ENCODE measurements at places on chromosomes 1 and 21.

DNA sequence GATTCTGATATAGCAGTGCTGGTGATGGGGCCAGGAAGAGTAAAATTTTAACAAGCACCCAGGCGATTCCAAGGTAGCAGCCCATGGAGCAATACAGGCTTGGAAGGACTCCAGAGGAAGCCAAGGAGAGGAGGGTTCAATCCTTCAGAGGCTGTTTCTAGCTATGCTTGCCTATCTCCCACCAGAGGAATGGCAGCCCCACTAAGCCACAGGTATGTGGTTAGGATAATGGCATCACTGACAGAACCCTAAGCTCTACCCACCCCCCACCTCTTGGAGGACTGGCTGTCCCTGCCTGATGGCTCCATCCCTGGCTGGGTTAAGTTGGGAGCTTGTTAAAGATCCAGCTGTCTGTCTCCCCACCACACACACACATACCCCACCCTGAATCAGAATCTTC, 19.3 kb upstream of the PTAFR start:
- DNase-seq: no peak

GRCh38 chr1:26689504-26689903, 6.3 kb upstream of the ARID1A start:
- no peak for DNase-seq

DNA sequence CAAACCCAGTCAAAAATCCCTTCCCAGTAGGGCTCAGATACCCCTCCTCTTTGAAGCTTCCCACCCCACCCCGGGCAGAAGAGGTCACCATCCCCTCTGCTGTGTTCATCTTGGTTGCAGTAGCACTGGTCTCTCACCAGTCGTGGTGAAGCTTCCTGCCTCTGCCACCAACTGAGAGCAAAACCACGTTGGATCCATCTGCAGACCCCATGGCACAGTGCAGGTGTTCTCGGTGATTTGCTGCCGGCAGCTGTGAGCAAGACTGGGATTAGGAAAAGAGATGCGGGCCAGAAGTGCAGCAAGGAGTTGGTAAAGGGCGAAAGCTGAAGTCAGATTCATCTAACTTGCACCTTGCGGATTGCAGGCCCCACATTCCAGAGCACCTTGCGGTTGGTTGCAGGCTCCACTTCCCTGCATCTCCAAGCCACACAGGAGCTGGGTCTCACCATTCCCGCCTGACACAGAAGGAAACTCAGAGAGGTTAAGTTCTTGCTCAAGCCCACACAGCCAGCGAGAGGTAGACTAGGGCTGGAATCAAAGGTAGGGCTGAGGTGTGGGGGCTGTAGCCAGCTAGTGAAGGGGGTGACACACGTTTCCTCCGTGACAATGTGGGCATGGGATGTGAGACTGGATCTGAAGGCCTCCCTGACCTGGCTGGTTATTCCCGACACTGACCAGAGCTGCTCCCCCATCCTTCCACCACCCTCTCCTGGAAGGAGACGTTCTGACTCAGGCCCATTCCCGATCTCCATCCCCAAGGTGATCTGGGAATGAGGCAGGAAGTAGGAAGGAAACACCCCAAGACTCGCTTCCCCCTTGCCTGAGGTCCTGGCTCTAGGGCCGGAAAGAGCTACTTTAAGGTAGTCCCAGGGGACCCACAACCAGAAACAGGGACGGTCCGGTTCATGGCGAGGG, 3.3 kb upstream of the FAM110D start:
- DNase-seq: no peak

GRCh38 chr1:178091986-178092745, 1.7 kb upstream of the RASAL2 start:
- DNase-seq: no peak

- no peak for DNase-seq
These were observed 179.7 kb downstream of the CHRM3 start for GRCh38 chr1:239566074-239566473.

GRCh38 chr1:2946999-2947690, 74.1 kb upstream of the ACTRT2 start:
- no peak for DNase-seq

GRCh38 chr1:21574466-21575151, 65.4 kb downstream of the ALPL start:
- no peak for DNase-seq

- no peak for DNase-seq
These were observed 763.1 kb downstream of the USP25 start for GRCh38 chr21:16492892-16493291.

GRCh38 chr1:203424861-203425662, 50.5 kb upstream of the PRELP start:
- no peak for DNase-seq

- no peak for DNase-seq
These were observed 63.4 kb downstream of the NPHP4 start for GRCh38 chr1:5928714-5929400.

DNA sequence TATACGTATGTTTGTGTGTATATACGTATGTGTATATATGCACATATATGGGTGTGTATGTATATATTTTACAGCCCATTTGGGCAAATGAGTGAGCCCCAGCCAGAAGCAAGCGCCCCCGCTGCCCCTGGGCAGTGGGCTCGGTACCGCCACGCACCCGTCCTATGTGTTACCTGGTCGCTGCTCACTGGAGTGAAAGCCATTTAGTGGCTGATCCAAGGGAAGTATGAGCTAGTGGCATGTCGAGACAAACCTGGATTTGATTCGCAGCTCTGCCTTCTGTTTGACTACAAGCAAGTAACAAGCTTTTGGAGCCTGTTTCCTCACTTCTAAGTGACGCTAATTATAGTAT, 35.8 kb upstream of the JAK1 start:
- no peak for DNase-seq

- DNase-seq: no peak
These were observed 35.5 kb downstream of the HUNK start for GRCh38 chr21:31908106-31909031.

- DNase-seq: no peak
These were observed 137.8 kb downstream of the GREM2 start for GRCh38 chr1:240474133-240474614.

DNA sequence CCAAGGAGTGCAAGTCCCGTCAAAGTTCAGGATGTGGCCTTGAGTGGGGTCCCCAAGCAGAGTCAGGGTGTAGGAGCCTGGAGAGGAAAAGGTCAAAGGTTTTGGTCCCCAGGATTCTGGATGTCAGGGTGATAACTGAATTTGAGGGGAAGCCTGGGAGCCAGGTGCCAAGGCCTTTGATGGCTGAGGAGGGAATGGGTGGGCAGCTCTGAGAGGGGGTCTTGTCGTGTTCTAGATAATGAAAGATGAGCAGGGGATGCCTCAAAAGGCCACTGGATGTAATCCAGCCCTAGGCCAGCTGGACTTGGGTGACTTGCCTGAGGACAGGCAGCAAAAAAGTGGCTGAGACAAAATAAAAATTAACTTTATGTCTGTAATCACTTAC, 27.5 kb upstream of the KCNA2 start:
- no peak for DNase-seq

- DNase-seq: no peak
These were observed 45.3 kb upstream of the GPR157 start for GRCh38 chr1:9174243-9174642.

DNA sequence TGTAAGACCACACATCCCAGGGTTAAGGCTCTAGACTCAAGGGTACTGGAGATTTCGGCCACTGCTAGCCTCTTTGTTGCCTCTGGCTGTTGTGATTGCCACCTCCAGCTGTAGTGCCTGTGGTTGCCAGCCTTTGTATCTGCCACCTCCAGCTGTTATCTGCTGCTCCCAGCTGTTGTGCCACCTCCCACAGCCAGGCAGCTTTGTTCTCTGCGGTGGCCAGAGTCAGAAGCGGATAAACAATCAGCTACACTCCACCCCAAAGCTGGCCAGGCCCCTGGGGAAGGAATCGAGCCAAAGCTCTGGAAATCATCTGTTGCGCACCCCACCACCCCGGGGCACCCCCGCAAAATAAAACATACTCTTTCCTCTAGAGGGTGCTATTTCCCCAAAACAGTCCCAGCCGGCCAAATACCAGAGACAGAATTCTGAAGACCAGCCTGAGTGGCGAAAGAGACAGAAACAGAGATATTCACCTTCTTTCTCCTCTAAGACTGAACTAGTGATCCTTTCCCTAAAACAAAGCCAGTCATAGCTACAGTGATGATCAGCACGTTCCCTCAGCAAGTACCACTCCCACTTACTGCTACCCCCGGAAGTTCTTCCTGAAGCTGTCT, 14.8 kb upstream of the PIGM start:
- DNase-seq: no peak

- DNase-seq: no peak
These were observed at the start of gene AGBL4 for GRCh38 chr1:50023292-50024159. TSS of gene AGBL4 (minus strand) at chr1:50023954.

- no peak for DNase-seq
These were observed 39.5 kb upstream of the CASZ1 start for GRCh38 chr1:10835822-10836421.

DNA sequence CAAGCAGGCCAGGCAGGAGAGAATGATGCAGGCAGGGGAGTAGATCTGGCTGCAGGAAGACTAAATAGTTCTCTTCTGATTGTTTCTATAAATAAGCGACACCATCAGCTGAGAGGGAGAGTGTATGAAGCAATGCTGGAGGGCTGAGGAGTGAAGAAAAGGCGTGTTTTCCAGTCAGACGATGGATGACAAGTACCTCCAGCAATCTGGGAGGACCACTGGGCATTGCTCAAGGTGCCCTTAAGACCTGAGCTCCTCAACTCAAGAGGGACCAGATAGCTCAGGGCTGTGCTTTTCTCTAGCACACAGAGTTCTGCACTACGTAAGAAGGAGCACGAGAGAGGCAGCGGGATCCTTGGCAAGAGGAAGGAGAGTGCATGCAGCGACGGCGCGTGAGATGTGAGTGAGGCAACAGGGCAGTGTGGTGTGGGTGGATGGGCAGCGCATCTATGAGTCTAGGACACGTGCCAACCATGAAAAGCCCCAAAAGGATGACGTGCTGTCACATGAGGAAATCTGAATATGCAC, 36.0 kb downstream of the PABPC4 start:
- no peak for DNase-seq

GRCh38 chr1:7745783-7746182, 25.3 kb upstream of the VAMP3 start:
- DNase-seq: no peak

- DNase-seq: no peak
These were observed 4.5 kb downstream of the PRRX1 start for GRCh38 chr1:170668209-170669106.

DNA sequence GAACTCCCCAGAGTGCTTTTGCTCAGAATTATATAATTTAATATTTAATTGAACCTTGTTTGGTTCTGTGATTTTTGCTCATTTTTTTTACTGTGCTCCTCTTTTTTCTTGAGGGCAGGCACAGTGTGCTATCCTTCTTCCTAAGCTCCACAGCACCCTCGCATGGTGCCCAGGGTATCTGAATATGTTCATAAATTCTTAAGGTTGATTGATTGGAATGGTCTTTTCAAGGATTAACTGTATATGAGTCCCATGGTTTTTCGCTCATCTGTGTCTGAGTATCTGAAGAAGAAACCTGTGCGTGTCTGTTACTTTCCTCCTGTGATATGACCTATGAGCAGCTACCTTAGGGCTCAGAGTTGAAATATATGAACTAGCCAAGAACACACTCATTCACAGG, 393.7 kb downstream of the HLX start:
- no peak for DNase-seq

DNA sequence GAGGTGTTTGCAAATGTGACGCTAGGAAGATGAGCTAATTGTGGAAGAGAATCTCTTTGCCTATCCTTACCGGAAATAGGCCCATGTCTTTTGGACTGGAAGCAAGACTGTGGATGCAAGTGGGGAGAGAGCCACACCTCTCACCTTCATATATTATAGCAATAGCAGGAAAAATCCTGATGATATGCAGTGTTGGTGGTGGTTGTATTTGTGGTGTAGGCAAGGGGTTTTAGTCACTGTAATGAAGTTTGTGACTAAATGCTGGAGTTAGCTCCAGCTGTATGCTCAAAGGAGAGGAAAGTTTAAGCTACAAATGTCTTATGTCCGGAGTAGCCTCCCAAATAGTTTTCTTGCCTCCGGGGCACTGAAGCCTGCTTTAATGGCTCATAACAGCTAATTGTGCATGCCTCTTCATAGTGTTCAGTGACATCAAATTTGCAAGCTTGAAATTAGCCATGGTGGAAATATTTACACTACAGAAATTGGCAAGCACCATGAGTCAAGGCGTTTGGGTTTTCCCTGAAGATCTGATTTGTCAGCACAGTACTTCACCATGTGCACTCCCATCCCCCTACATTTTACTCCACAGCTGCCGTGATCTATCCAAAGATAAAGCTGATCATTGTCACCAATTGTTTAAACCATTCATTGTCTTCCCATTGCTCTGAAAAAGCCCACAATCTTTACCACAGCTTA, 102.6 kb upstream of the ZNF644 start:
- DNase-seq: no peak

GRCh38 chr1:226027538-226028217, 28.5 kb upstream of the SDE2 start:
- DNase-seq: no peak

GRCh38 chr21:20883408-20883800, 114.8 kb upstream of the NCAM2 start:
- DNase-seq: no peak

DNA sequence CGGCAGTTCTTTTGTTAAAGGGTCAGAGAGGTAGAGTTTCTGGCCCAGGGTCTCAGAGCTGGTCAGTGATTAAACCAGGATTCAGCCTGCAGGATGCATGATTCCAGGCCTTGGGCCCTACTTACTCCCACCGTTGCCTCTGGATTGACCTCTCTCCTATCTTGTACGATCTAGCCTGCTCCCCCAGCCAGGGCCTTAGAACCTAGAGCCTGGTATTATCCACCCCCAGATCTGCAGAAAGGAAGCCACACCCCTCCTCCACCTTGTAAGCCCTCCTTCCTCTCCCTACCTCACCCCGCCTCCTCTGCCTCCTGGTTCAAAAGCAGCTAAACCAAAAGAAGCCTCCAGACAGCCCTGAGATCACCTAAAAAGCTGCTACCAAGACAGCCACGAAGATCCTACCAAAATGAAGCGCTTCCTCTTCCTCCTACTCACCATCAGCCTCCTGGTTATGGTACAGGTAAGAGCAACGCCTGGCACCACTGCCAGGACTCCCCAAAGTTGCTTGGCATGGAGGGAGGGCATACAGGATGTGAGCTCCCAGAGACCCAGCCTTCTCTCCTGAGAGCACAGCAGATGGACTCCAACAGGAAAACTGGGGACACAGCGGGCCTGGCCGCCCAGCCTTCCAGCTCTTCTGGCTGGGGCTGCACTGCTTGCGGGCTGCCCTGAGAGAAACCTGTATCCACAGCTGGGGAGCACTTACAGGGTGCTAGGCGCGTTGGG, at the start of gene CD52:
CD52 (plus strand) TSS at position 347 of the 726 bp plus-strand sequence; CDS start at position 407, 60 bp downstream.
- DNase-seq: no peak

- no peak for DNase-seq
These were observed 2.3 kb downstream of the PCNT start for GRCh38 chr21:46326110-46326703.

- peak; percentile 78 for DNase-seq
These were observed 10.9 kb downstream of the ERRFI1 start for GRCh38 chr1:8015036-8015808.
